HCT116 (cell line): ENCODE measurements at places on chromosomes 5 and 9.

DNA sequence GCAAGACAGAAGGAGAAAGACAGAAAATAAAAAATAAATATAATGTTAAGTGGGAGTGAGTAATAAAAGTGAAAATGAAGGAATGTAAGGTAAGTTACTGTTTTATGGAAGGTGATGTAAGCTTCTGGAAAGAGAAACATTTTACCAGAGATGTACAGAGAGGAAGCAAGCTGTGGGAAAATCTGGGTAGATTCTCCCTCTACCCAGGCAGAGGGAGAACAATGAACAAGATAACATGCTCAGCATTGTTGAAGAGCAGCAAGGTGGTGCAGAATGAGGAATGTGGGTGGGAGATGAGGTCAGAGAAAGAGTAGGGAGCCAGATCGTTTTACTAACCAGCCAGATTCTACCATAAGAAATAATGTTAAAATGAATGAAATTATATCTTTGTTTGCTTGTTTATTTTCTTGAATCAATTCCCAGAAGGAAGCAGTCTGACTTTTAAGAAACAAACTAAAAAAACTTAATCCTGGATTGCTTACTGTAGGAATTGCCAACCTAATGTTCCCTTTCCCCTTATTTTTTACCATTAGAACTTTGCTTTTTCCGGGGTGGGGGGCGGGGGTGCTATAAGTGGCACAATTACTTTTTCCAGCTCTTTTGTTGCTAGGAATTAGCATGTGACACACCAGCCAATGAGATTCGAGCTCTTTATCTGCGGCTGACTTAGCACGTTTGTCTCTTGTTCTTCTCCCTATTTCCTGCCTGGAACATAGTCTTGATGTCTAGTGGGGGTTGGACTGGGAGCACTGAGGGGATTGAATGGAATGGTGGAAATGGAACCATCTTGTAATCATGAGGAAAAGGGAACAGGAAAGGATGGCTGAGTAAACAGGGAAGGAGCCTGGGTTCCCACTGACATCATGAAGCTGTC is 356.7 kb downstream of the TMEM167A start:
- no peak overlapping the region for H3K4me3 ChIP-seq
- peaks cover 3% of the 10 kb centered on the region; the same call in 1 of the 2 replicates for H3K4me1 ChIP-seq
- no peak for DNase-seq
- no peak overlapping the region for H3K27ac ChIP-seq
- H3K36me3 ChIP-seq, result no peaks in the 10 kb centered on the region

DNA sequence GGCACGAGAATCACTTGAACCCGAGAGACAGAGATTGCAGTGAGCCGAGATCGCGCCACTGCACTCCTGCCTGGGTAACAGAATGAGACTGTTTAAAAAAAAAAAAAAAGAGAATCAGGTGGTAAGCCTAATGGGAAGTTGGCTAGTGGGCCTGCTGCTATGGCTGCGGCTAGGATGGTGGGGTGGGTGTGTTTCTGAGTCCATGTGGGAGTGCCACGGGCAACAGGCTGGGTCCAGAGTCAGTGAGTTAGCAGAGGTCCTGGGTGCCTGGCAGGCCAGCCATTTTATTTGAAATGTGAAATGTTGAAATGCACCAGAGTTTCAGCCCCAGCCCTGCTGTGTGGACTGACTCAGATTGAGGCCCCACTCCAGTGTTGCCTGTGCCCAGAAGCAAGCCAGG is 37.8 kb downstream of the JADE2 start:
- no peak overlapping the region for H3K27ac ChIP-seq
- DNase-seq, result no peak
- no peak overlapping the region for H3K4me3 ChIP-seq
- peaks cover 18% of the 10 kb centered on the region for H3K36me3 ChIP-seq
- peaks cover 8% of the 10 kb centered on the region for H3K4me1 ChIP-seq
- H3K27me3 ChIP-seq, result no peaks in the 10 kb centered on the region

GRCh38 chr5:71811779-71812178 is 92.7 kb downstream of the CARTPT start:
- no peaks in the 10 kb centered on the region for H3K27me3 ChIP-seq
- H3K4me1 ChIP-seq, result no peaks in the 10 kb centered on the region
- H3K27ac ChIP-seq, result no peak overlapping the region
- no peak overlapping the region for H3K4me3 ChIP-seq
- H3K36me3 ChIP-seq, result no peaks in the 10 kb centered on the region

- no peak overlapping the region for H3K27ac ChIP-seq
- H3K4me3 ChIP-seq, result no peak overlapping the region
- H3K27me3 ChIP-seq, result no peaks in the 10 kb centered on the region
- H3K36me3 ChIP-seq, result no peaks in the 10 kb centered on the region
- H3K4me1 ChIP-seq, result no peaks in the 10 kb centered on the region
- no peak for DNase-seq
Measured at GRCh38 chr9:81979196-81979595, 9.4 kb upstream of the SPATA31D1 start.

DNA sequence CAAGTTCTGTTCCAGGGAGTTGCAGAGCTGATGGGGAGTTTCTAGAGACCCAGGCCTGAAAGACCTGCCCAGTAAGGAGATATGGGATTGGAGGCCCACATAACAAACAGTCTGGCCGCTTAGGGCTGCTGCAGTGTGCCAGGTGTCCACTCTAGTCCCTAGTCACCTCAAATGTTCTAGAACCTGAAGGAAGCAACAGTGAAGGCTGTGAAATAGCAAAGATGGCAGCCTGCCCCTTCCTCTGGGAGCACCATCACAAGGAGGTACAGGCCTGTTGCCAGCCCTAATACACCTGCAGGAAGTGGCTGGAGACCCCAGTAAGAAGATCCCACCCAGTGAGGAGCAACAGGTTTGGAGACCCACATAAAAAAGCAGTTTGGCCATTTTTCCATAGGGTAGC is 783.8 kb upstream of the EDIL3 start:
- H3K36me3 ChIP-seq, result no peaks in the 10 kb centered on the region
- H3K4me3 ChIP-seq, result no peak overlapping the region
- H3K27me3 ChIP-seq, result no peaks in the 10 kb centered on the region
- no peak for DNase-seq
- no peaks in the 10 kb centered on the region for H3K4me1 ChIP-seq

GRCh38 chr5:175848676-175849075 is 22.7 kb upstream of the CPLX2 start:
- no peak overlapping the region for H3K4me3 ChIP-seq
- no peak for DNase-seq
- peaks cover 16% of the 10 kb centered on the region for H3K4me1 ChIP-seq
- H3K36me3 ChIP-seq, result no peaks in the 10 kb centered on the region
- no peaks in the 10 kb centered on the region for H3K27me3 ChIP-seq

- peak overlapping the region; percentile 85 for H3K4me3 ChIP-seq
- H3K27me3 ChIP-seq, result no peaks in the 10 kb centered on the region
- peak overlapping the region; percentile 96 for H3K27ac ChIP-seq
- H3K36me3 ChIP-seq, result peaks cover 21% of the 10 kb centered on the region
- H3K4me1 ChIP-seq, result peaks cover 29% of the 10 kb centered on the region
Measured at GRCh38 chr9:137241490-137242268, 592 bp downstream of the TUBB4B start.

DNA sequence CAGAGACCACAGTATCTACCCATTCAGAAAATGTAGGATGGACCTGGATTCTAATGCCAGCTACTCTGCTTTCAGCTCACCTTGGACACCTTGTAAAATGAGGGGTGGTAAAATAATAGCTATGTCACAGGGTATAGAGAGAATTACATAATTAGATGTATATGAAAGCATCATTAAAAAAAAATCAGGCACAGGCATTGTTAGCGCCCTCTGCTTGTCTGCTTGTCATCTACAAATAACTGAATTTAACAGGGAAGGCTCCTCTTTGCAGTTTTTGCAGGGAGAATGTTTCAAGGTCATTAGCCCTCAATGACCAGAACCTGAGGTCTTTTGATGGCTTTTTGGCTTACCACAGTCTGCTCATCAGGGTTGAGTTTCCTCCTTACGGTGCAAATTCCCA is 58.0 kb downstream of the GPR21 start:
- DNase-seq, result no peak
- no peak overlapping the region for H3K27ac ChIP-seq
- H3K4me3 ChIP-seq, result no peak overlapping the region
- no peaks in the 10 kb centered on the region for H3K4me1 ChIP-seq
- H3K27me3 ChIP-seq, result no peaks in the 10 kb centered on the region

DNA sequence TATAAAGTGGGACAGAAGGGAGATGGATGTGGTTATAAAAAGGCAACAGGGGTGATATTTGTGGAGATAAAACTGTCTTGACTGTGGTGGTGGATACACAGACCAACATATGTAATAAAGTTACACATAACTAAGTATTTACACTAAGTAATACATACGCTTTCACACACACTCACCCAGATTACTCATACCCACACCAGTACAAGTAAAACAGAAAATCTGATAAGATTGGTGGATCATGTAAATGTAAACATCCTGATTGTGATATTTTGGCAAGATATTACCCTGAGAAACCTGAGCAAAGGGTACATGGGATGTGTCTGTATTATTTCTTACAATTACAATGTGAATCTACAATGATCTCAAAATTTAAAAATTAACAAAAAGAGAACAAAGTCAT is 53.3 kb upstream of the SLIT3 start:
- no peak for DNase-seq
- no peaks in the 10 kb centered on the region for H3K4me1 ChIP-seq
- no peak overlapping the region for H3K4me3 ChIP-seq
- H3K27ac ChIP-seq, result no peak overlapping the region
- no peaks in the 10 kb centered on the region for H3K36me3 ChIP-seq

GRCh38 chr5:175246889-175247520 is 197.0 kb downstream of the DRD1 start:
- H3K27ac ChIP-seq, result peak overlapping the region; percentile 49; the same call in 1 of the 2 replicates
- peaks cover 8% of the 10 kb centered on the region; the same call in 1 of the 2 replicates for H3K27me3 ChIP-seq

DNA sequence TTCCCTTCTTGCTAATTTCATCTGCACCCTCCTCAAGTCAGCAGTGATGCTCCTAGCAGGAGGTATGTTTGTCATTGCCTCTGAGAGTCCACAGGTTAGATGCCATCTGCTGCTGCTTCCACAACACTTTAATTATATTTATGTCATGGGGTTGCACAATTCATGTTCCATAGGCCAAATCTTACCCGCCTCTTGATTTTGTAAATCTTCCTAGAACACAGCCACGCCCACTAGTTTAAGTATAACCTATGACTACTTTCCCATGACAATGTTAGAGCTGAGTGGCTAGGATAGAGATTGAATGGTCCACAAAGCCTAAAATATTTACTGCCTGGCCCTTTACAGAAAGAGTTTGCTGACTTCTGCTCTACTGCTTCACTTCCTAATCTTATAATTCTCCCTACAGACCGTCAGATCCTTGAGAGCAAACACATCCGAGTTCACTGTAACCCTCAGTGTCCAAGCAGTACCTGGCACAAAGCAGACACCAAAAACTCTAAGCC is 21.1 kb downstream of the LIFR start:
- DNase-seq, result no peak
- H3K4me1 ChIP-seq, result no peaks in the 10 kb centered on the region
- H3K27ac ChIP-seq, result no peak overlapping the region

DNA sequence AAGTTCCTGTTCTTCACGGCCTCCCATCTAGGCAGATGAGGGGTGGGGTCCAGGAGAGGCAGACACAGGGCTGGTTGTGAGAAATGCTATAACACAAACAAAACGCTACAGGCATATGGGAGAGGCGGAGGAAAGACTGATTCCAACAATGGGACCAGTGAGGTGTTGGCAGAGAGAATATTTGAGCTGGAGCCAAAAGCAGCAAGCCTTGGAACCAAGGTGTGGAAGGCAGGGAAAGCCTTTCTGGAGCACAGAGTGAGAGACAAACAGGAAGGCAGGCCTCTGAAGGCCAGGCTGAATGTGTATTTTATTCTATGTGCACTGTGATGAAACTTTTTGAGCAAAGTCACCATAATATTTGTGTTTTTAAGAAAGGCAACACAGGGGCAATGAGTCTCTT is 2.9 kb downstream of the ATPSCKMT start:
- H3K4me1 ChIP-seq, result peaks cover 7% of the 10 kb centered on the region; the same call in 1 of the 2 replicates
- no peaks in the 10 kb centered on the region for H3K36me3 ChIP-seq
- no peaks in the 10 kb centered on the region for H3K27me3 ChIP-seq
- H3K27ac ChIP-seq, result no peak overlapping the region
- no peak for DNase-seq
- H3K4me3 ChIP-seq, result no peak overlapping the region

DNA sequence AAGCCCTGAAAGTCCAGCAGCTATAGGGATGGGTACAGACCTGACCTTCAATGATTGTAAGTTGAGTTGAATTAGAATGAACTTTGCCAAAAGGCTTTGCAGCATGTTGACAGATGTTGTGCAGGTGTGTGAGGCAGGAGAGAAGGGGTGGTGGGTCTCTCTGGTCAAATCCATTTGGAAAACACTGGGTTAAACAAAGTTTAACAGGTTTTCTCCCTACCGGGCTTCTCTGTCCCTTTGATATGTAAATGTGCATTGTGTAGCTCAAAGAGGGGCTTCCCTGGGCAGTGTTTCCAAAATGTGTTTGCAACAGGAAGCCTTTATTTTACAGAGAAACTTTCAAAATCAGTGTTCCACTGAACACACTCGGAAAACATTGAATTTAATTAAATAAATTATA is 72.1 kb upstream of the BRINP1 start:
- H3K4me1 ChIP-seq, result no peaks in the 10 kb centered on the region
- no peak overlapping the region for H3K27ac ChIP-seq
- H3K36me3 ChIP-seq, result no peaks in the 10 kb centered on the region
- no peak overlapping the region for H3K4me3 ChIP-seq
- no peak for DNase-seq
- no peaks in the 10 kb centered on the region for H3K27me3 ChIP-seq
